Right cardiac atrium (tissue), 5 donors: ENCODE measurements at places on chromosomes 6 and 20. TPM values are rescaled to one million over a fixed set of nuclear protein-coding genes. Genes with fewer than 3 reads are reported as not detected.

Gene VGLL2
- polyA plus RNA-seq: 1.8 TPM

Gene PAK5
- polyA plus RNA-seq: 0.07 TPM

Gene FAM83D
- polyA plus RNA-seq: 0.63 TPM

Gene RIMS4
- polyA plus RNA-seq: 0.38 TPM

Gene KPNA5
- polyA plus RNA-seq: 3.1 TPM

Gene NT5E
- polyA plus RNA-seq: 3.6 TPM

Gene TNFRSF21
- 4.5 TPM for polyA plus RNA-seq

Gene ORC3
- 20.9 TPM for polyA plus RNA-seq

Gene MTFR2
- 0.07 TPM for polyA plus RNA-seq

Gene HTR1E
- polyA plus RNA-seq: not detected

Gene FAM162B
- 3.9 TPM for polyA plus RNA-seq

Gene ADGRF1
- polyA plus RNA-seq: not detected

Gene ANKS1A
- polyA plus RNA-seq: 11.5 TPM

Gene PRDM1
- 0.41 TPM for polyA plus RNA-seq

Gene BANF2
- polyA plus RNA-seq: not detected

Gene DEFB124
- polyA plus RNA-seq: not detected

Gene MRAP2
- 0.63 TPM for polyA plus RNA-seq

Gene MUC21
- polyA plus RNA-seq: 0.07 TPM

Gene PLG
- polyA plus RNA-seq: not detected

Gene ANGPT4
- 0.14 TPM for polyA plus RNA-seq

Gene NKAPL
- 5.5 TPM for polyA plus RNA-seq

Gene CCDC170
- 0.66 TPM for polyA plus RNA-seq

Gene GMDS
- polyA plus RNA-seq: 8.1 TPM

Gene BTN1A1
- polyA plus RNA-seq: not detected

Gene SF3B5
- polyA plus RNA-seq: 173 TPM

Gene LY6G6F
- not detected for polyA plus RNA-seq

Gene MYBL2
- 0.11 TPM for polyA plus RNA-seq

Gene PRR18
- 0.02 TPM for polyA plus RNA-seq

Gene KIF3B
- 5.2 TPM for polyA plus RNA-seq

Gene ARG1
- not detected for polyA plus RNA-seq

Gene MAFB
- 6.9 TPM for polyA plus RNA-seq

Gene GSTA3
- not detected for polyA plus RNA-seq

Gene SLC35D3
- 0.05 TPM for polyA plus RNA-seq

Gene NOX3
- not detected for polyA plus RNA-seq

Gene PRL
- polyA plus RNA-seq: not detected

Gene BMP5
- polyA plus RNA-seq: 1.6 TPM

Gene DCDC2
- not detected for polyA plus RNA-seq

Gene TUBB2B
- polyA plus RNA-seq: 4.7 TPM

Gene RIPOR3
- polyA plus RNA-seq: 12.9 TPM

Gene RALGAPB
- 8.3 TPM for polyA plus RNA-seq

Gene JPH2
- polyA plus RNA-seq: 78.2 TPM

Gene SLPI
- 2.1 TPM for polyA plus RNA-seq

Gene MMP24
- 0.27 TPM for polyA plus RNA-seq

Gene NRN1
- 14.1 TPM for polyA plus RNA-seq

Gene SLC17A3
- not detected for polyA plus RNA-seq

Gene MCHR2
- not detected for polyA plus RNA-seq

Gene SHLD1
- 13.7 TPM for polyA plus RNA-seq

Gene C20orf141
- polyA plus RNA-seq: not detected

Gene PGBD1
- polyA plus RNA-seq: 2.3 TPM

Gene AKIRIN2
- 32.6 TPM for polyA plus RNA-seq

Gene RNF39
- polyA plus RNA-seq: not detected

Gene POM121L2
- polyA plus RNA-seq: not detected

Gene BPIFB1
- not detected for polyA plus RNA-seq

Gene SIRPB2
- 1.8 TPM for polyA plus RNA-seq

Gene GRM1
- 0.02 TPM for polyA plus RNA-seq

Gene HLA-DRA
- polyA plus RNA-seq: 66.7 TPM

Gene HLA-DQB1
- 19.8 TPM for polyA plus RNA-seq

Gene ZSWIM1
- 5.5 TPM for polyA plus RNA-seq

Gene TNFRSF6B
- 2.7 TPM for polyA plus RNA-seq
